T-helper 1 cell (primary cell): ENCODE measurements at places on chromosomes 5 and 9.

DNA sequence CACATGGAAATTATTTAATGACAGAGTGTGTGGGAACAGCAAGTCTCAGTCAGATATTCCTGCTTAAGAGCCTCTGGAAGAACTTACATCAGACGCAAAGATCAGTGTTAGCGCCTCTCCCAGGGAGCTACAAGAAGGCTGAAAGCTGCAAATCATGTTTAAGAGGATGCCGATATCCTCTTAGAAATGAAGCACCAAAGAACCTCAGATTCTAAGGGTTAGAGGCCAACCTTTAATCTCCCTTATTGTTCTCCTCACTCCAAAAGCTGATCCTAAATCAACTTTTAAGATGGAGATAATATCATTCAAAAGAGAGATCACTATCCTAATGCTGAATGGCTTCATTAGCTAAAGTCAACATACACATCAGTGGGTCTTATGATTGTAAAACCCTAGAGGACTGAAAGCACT lies 160.6 kb downstream of the NFIB start:
- DNase-seq: no peak

- peak; percentile 10 for DNase-seq
Observed at GRCh38 chr5:171418982-171419687, at the start of gene FGF18. FGF18 (plus strand) TSS chr5:171419647; CDS start chr5:171420200, 553 bp downstream.

- DNase-seq: no peak
Observed at GRCh38 chr9:136865768-136866103, 372 bp downstream of the EDF1 start.

GRCh38 chr9:106467865-106468164 lies 395.2 kb upstream of the ZNF462 start:
- no peak for DNase-seq
